ENCODE measurements at places on chromosomes 2 and 18.
A peak's percentile ranks its signal among the peaks of the same experiment; 100 is the strongest.

GRCh38 chr2:116511426-116511825, 1303.1 kb upstream of the DDX18 start:
- peak; percentile 24 for DNase-seq

DNA sequence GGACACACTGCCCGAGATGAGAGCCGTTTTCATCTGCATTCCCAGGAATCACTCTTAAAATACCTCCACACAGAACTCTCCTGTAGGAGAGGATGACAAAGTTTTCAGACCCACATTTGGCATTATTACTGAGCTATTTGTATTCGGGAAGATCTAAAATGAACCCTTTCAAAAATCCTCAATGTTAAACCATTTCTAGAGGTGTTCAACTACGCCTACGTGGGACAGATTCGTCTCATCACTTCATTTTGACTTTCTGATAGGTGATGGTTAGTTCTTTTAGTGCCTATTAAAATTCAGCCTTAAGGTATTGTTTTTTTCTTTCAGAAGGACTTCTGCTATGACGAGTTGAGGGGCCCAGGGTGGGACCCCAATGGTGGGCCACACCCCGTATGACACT, 71.4 kb upstream of the MGAT4A start:
- no peak for DNase-seq

- DNase-seq, result no peak
Measured at GRCh38 chr2:232568161-232568560, 17.7 kb downstream of the EIF4E2 start.

DNA sequence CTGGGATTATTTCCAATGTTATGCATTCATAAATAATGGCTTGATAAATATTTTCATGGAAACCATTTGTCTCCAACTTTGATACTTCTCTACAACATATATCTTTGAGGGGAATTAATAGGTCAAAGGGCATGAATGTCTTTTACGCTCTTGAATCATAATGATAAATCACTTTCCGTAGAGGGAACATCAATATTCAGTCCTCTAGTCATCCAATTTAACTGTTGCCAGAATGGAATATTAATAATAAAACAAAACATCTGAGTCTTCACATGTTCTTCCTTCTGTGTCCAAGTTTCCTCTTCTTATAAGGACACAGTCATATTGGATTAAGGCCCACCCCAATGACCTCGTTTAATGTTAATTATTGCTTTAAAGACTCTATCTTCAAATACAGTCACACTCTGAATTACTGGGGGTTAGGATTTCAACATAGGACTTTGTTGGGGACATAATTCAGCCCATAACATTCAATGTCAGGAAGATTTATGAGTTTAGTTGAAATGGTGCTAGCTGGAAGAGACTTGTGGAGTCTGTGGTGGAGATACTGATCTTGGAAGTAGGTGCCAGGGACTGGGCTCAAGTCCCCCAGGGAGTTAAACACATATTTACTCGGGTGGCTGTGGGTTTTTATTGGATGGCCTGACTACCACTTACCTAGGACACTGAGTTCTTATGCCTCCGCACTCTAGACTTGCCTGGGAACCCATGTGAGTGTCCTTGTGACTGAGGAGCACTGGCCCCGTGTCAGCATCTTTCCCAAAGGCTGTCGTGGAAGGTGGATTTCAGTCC, 85.0 kb upstream of the SEC11C start:
- no peak for DNase-seq

GRCh38 chr2:46647766-46648742, 168.7 kb downstream of the TMEM247 start:
- DNase-seq, result no peak

DNA sequence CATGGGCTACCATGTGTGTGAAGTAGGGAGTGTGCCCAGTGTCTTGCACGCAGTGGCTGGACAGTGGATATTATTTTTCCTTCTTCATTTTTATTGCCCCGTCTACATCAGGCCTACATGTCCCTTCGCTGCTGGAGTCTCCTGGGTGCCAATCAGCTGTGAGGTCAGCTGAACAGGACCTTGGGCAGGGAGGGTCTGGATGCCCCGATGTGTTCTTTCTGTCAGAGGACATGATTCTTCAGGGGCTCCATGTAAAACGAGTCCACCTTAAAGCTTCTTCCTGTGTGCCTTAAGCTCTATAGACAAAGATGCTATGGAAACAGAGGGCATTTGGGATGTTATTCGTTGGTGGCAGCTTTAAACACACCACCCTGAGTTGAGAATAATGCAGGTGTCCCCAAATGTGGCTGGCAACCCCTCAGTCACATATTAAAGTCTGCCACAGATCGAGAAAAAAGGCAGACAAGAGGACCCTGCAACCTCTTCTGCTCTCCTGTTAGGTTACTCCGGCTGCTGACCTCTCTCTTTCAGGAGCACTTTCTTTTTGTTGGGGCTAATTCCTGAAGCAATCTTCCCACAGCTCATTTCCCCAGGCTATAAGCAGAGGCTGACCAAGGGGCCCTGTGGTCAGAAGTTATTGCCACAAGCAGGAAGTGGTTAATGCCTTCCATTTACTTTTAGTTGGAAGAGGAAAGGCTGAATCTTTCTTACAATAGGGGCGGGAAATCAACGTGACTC, 20.0 kb downstream of the GREB1 start:
- DNase-seq, result no peak

- no peak for DNase-seq
Measured at GRCh38 chr2:181441670-181442069, 15.5 kb upstream of the ITGA4 start.

DNA sequence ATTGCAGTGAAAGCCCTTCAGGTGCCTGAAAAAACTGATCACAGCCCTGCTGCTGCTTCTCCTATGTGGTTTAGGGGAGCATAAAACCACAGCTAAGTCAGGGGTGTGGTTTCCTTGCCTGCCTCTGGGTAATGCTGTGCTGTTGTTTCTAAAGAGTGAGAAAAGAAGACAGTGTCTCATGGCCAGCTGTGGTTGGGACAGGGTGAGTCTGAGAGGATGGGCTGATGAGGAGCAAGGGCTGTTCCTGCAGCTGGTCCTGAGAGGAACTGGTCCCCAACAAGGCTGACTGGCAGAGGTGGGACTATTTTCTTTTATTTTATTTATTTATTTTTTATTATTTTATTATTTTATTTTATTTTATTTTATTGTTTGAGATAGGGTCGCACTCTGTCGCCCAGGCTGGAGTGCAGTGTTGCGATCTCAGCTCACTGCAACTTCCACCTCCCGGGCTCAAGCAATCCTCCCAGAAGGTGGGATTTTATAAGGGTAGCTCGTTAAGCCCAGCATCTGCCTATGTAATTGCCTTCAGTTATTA, 236.7 kb downstream of the FHOD3 start:
- no peak for DNase-seq

DNA sequence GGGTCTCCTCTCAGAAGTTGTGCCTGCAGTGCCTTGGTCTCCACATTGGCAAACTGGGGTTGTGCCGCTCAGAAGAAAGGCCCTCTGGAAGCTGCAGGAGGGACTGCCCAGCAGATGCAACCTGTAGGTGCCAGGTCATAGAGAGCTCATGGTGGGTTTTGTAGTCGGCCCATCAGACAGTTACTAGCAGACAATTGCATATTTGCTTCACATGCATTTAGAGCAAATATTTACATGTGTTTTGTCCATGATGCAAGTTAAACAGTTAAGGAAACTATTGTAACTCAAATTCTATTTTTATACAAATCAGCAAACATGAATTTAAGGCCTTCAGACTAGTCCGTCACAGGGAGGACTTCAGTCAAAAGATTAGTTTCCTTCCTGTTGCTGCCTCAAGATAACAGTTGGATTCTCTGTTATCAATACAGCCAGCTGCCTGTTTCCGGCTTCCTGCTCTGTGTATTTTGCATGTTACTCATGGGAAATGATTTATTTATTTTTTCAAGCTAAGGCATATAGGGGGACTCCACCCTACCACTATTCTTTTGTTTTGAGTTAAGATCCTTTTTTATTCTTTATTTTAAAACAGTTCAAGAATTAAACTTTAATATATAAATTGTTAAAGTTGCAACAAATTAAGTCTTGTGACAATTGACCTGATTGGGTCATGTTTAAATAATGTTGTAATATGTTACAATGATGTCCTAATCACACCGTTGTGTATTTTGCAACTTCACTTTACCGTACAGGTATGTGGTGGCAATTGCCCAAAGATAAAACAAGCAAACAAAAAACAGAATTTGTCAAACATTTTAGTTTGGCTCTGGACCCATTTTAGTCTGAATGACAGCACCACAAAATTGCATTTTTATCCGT, 133.5 kb downstream of the SPTBN1 start:
- DNase-seq, result no peak

DNA sequence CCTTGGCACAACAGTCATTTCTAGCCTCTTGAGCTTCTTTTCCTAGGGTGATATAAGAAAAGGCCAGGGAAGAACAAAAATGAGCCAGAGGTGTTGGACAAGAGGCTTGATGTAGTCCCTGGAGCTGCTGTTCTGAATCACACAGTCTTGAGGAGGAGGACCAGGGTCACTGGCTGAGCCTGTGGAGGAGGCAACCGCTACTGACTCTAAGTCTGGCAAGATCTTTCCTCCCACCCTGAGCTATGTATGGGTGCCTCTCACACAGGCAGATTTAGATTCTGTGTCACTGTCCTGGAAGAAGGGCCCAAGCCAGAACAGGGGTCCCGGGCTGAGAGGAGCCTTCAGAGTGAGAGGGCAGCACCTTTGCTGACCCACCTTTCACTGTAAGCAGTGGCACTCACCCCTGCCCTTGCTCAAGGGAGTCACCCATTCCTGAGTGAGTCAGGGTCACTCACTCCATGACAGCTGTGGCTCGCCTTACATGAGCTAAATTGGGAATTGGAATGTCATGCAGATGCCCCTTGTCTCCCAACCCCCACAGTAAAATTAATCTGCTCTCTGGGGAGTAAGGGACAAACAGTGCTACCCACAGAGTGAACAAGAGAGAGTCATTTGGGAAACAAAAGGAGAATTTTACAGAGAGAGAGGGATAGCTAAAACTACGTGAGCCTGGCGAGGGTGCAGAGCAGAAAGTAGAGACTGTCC, at the start of gene TRIM54:
TSS of gene TRIM54 (plus strand) at position 575 of the 705 bp plus-strand sequence. CDS start 303 bp downstream, outside the sequence.
- DNase-seq, result no peak

DNA sequence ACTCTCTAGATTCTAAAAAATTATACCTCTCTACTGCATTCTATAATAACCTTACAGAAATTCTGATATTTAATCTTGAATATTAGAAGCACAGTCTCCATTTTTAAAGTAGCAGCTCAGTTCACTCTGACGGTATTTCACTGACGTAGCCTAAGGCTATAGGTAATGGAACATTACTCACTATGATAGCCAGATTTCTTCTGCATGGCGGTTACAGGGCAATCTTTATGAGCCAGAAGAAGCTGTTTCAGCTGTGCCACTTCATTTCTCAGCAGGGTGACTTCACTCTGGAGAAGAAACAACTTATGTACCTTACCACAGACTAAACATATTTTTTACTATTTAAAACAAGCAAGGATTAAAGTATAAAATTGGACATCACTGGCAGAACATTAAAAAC, 75.3 kb upstream of the CHN1 start:
- no peak for DNase-seq

DNA sequence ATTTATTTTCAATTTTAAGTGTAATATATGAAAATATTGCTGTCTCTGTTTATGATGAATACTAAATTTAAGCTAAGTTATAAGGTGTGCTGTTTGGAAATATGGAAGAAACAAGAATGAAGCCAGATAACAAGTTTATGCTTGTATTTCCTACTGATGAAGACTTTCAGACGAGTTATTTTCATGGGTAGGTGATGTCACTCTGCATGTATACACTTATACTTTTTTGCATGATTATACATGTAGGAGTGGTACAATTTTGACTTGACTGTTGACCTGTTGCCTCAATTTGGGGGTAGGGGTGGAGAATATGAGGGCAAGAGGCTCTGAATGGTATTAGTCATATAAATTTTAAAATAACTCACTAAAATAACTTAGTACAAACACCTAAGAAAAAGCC, 133.7 kb downstream of the HAUS1 start:
- no peak for DNase-seq

GRCh38 chr18:49725809-49726674, 87.3 kb downstream of the ACAA2 start:
- no peak for DNase-seq

GRCh38 chr18:68445136-68445535, 269.8 kb downstream of the TMX3 start:
- DNase-seq, result no peak

GRCh38 chr2:65626831-65627230, 194.4 kb upstream of the SPRED2 start:
- no peak for DNase-seq

DNA sequence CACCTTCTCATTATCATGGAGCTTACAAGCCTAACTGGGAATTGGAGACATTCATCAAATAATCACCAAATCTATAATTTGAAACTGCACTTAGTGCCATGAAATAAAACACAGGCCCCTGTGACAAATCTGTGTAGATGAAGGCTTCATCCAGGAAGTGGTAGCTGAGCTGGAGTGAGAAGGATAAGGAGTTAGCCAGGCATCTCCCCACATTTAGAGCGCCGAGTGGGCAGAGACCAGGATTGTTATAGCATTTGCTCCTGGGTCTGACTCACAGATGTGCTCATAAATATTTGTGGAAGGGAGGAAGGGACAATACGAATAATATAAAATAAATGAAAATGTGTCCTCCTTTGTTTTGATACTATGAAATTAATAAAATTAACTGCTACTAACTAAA, 2.5 kb upstream of the MAT2A start:
- no peak for DNase-seq

DNA sequence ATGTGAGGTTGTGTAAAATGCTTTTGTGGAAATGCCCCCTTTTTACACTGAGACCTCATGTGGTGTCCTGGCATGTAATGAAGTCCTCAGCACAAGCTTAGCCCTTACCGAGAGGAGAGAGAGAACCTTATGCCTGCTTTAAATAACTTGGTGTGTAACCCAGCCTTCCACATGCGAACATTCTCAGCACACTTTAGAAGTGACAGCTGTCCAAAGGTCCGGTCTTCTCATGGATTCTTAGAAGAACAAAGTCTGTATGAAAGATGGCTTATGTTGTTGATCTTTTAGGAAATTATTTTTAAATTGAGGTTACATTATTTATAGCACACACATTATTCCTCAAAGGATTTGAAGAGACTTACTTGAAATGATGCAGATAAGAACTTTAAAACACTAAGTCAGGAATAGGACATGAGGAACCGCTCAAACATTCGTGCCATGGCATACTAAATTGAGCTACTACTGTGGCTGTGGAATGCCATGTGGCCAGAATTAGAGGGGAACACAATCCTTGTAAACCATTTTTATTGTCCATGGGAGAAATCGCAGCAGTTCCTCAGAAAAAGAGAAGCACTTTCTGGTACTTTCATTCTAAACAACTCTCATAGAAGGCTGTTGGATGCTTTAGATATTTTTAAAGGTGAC, 79.6 kb downstream of the WDSUB1 start:
- DNase-seq, result no peak

- no peak for DNase-seq
Measured at GRCh38 chr2:65437392-65438135, 5.2 kb upstream of the SPRED2 start.

GRCh38 chr2:60490441-60490840, 63.0 kb downstream of the BCL11A start:
- DNase-seq, result no peak

- DNase-seq, result peak; percentile 57
Measured at GRCh38 chr2:237723602-237724001, 75.0 kb upstream of the RBM44 start.
